ENCODE measurements at places on chromosomes 6 and 20. TPM values are rescaled to one million over a fixed set of nuclear protein-coding genes. Genes with fewer than 3 reads are reported as not detected.

GRCh38 chr20:13384132-13384531 lies 163.1 kb downstream of the ISM1 start:
- H3K4me1 ChIP-seq, result no peaks in the 10 kb centered on the region
- H3K27me3 ChIP-seq, result no peaks in the 10 kb centered on the region
- H3K27ac ChIP-seq, result no peak overlapping the region
- peaks cover 7% of the 10 kb centered on the region for H3K36me3 ChIP-seq
- no peak overlapping the region for H3K4me3 ChIP-seq
- DNase-seq, result no peak

DNA sequence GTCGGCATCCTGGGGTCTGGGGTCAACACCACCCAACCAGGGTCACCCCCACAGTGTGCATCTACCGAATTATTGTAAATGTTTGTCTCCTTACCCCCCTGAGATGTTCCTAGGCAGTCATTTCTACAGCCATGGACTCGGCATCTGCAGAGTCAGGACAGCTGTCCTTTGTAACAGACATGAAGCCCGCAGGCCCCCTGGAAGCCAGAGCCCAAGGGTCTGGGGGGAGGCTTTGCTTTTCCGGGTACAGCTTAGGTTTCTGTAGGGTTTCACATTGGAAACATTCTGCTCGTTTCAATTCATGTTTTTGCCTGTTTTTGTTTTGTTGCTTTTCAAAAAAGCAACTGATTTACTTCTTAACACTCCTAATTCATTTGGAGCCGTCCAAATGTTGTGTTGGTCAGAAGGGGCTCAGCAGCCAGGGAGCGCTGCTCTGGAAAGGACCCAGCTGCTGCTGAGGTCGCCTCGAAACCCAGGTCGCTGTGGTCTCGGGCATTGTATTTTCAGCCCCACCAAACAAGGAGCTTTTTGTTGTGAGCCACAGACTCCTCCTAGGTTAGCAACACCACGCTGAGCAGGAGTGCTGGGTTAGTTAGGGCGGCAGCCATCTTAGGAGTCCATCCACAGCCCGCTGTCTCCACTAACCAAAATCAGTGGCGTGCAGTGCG lies 160.4 kb downstream of the TMEM242 start:
- no peak overlapping the region for H3K4me3 ChIP-seq
- H3K27me3 ChIP-seq, result no peaks in the 10 kb centered on the region
- H3K27ac ChIP-seq, result no peak overlapping the region
- H3K36me3 ChIP-seq, result peaks cover 14% of the 10 kb centered on the region
- H3K4me1 ChIP-seq, result no peaks in the 10 kb centered on the region
- DNase-seq, result no peak

GRCh38 chr20:32142088-32142487 lies 32.6 kb downstream of the TM9SF4 start:
- no peaks in the 10 kb centered on the region for H3K27me3 ChIP-seq
- H3K36me3 ChIP-seq, result peaks cover 92% of the 10 kb centered on the region

Gene ENPP5
- total RNA-seq, result not detected

- no peak overlapping the region for H3K4me3 ChIP-seq
- no peaks in the 10 kb centered on the region for H3K27me3 ChIP-seq
- no peaks in the 10 kb centered on the region for H3K36me3 ChIP-seq
- no peak for DNase-seq
- H3K27ac ChIP-seq, result no peak overlapping the region
Observed at GRCh38 chr6:117326396-117326795, 61.0 kb downstream of the VGLL2 start.

DNA sequence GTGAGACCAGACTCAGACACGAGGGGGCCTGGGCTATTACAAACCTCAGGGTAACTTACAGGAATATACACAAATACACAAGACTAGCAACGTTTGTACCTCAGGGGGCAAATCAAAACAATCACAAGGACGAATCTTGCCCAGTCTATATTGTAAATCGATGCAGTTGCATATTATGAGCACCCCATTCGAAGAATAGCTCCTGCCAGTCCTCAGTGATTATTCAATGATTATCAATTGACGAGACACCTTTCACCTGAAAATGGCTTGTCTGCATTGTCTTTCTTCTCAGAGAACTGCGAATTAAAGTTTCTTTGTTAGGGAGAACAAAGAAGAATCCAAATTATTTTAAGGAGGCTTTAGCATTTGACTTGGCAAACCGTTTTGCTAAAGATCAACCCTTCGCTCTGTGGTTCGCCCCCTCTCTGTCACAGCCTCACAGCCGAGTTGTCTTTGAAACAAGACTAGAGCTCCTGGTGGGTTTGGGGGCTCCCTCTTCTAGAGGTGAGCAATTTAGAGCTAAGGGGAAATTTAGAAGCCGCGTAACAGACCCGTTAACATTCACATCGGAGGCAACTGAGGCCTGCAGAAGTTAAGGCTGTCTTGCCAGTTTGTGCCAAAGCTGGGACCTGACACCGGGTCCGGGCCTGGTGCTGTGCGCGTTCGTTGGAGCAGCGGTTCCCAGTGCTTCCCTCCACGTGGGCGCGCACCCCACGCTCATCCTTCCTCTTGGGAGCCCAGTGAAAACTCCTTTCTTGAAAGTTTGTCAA lies 24.9 kb upstream of the MAP3K7 start:
- peaks cover 45% of the 10 kb centered on the region for H3K27me3 ChIP-seq
- H3K4me3 ChIP-seq, result peak overlapping the region; percentile 42
- H3K27ac ChIP-seq, result no peak overlapping the region
- no peak for DNase-seq

Gene ARFGEF3
- total RNA-seq, result not detected
